ENCODE measurements at places on chromosomes 7 and 10.

GRCh38 chr10:28281726-28282315, 21.0 kb downstream of the MPP7 start:
- no peak for DNase-seq

GRCh38 chr10:120392245-120392644, 64.8 kb upstream of the PLPP4 start:
- no peak for DNase-seq

DNA sequence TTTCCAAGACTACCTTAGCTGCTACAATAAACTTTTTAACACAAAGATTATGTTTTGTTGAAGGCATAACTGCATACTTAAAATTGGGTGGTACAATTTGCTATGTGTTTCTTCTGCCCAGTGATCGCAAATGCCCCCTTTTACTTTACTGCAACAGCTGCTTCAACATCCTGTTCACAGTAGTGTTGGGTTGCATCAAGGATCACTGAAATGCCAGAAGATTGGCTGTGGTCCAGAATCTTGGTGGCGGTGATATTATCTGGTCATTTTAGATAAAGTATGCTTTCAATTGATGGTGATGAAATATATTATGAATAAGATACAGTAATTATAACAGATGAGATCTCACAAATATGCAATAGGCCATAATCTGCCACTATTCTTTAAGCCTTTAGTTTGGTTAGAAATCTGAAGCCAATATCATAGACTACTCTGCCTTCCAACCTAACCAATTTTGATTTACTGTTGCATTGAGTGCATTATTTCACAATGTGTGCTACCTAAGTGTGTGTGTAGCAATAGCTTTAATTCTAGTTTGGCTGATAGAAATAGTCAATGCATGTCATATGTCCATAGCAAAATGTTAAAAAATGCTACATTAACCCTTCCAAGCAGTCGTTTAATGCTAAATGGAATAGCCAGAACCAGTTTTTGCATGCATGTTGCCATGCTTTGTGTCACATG, 29.8 kb upstream of the ING3 start:
- DNase-seq, result no peak

DNA sequence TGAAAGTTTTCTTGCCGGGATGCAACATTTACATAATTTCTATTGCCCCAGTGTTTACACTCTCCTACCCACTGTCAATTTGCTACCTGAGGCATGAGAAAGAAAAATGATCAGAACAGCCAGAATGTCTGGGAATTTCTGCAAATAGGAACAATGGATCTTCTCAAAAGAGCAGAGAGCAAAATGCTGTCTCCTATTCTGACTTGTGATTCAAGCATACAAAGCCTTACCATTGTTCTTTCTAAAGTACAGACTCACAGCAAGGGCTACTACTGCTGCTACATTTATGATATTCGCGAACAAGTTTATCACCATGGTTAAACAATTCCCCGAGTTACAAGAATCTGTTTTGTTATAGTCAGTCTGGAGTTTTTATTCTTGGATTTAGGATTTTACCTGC, 329.9 kb upstream of the CELF2 start:
- no peak for DNase-seq

- no peak for DNase-seq
These were observed 173.5 kb downstream of the SEMA3E start for GRCh38 chr7:83475420-83475819.

- DNase-seq, result no peak
These were observed 62.7 kb downstream of the MAD1L1 start for GRCh38 chr7:2169923-2170575.

DNA sequence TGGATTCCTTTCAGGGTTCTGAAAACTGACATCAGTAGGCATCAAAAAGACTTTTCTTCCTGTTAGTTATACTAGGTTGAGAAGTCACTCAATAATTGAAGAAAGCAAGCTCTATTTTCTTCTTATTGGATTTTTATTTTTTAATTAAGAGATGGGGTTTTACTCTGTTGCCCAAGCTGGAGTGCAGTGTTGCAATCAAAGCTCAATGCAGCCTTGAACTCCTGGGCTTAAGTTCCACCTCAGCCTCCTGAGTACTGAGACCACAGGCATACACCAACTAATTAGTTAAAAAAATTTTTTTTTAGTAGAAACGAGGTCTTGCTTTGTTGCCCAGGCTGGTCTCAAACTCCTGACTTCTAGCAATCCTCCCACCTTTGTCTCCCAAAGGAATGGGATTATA, 28.0 kb downstream of the PIP4K2A start:
- no peak for DNase-seq

DNA sequence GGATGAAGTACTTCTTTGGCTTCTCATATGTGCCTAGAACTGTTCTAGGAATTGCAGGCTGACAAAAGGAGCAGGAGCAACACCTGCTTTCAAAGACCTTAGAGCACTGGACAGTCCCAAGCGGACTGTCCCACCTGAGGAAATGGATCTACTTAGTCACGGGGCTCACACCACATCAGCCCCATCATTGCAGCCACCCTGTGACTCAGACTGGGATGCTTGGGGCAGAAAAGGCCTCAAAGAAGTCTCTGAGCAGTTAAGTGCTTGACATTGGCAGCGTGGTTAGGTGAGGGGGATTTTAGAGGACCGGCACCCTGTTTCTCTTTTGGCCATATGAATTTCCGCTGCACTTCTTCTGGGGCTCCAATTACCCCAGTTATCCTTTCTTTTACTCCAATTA, 256.6 kb downstream of the USP6NL start:
- no peak for DNase-seq

DNA sequence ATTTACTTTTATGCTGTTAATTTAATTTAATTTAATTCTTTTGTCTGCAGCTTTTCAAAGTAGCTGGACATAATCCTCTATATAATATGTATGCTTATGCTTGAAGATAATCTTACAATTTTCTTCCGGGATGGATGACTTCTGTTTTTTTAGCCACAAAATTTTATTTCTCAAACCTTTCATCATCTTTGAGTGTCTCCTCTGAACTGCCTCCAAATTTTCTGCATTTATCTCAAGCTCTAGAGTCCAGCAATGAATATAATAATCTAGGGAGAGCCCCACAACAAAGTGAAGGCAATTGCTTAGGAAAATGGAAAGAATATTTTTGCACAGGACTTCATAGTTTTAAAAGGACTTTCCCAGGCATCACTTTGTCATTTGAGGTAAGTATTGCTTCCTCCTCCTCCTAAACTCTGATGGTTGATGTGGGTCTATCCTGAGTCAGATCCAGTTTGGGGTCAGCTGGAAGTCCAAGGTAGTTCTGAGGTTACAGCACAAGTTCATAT, 53.7 kb upstream of the FAM3C start:
- DNase-seq, result no peak

- DNase-seq, result no peak
These were observed 18.8 kb upstream of the ZNF273 start for GRCh38 chr7:64884085-64884912.

DNA sequence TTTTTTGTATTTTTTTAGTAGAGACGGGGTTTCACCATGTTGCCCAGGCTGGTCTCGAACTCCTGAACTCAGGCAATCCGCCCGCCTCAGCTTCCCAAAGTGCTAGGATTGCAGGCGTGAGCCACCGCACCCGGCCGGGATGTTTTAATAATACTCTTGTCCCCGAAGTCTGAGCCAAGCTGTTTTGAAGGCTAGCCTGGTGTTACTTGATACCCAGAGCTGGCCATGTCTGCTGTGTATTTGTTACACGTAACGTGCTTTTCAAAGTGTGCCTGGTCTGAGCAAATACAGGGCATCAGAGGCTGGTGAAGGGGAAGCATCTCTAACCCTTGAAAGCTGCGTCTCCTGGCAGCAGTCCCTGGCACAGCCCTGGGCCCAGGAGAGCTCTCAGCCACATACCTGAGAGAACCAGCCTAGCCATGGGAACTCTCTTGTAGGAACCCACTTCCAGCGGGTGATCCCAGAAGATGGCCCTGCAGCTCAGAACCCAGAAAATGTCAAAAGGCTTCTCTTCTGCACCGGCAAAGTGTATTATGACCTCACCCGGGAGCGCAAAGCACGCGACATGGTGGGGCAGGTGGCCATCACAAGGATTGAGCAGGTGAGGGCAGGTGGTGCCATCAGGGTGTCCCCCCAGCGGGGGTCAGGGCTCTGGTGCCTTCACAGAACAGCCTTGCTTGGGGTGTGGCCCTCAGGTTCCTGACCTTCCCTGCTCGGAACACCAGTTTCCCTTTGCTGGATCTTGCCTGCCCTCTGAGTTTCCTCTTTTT, 41.7 kb upstream of the ZMIZ2 start:
- DNase-seq, result no peak

GRCh38 chr10:108582387-108582786, 1340.9 kb downstream of the XPNPEP1 start:
- no peak for DNase-seq

- peak; percentile 30 for DNase-seq
These were observed 6.1 kb downstream of the GSTO2 start for GRCh38 chr10:104274762-104275721.

GRCh38 chr10:31587691-31588090, 268.7 kb downstream of the ZEB1 start:
- DNase-seq, result no peak

- no peak for DNase-seq
These were observed 18.7 kb upstream of the ITGA8 start for GRCh38 chr10:15738270-15738925.

- no peak for DNase-seq
These were observed 128.2 kb downstream of the SPAG6 start for GRCh38 chr10:22473459-22473858.

DNA sequence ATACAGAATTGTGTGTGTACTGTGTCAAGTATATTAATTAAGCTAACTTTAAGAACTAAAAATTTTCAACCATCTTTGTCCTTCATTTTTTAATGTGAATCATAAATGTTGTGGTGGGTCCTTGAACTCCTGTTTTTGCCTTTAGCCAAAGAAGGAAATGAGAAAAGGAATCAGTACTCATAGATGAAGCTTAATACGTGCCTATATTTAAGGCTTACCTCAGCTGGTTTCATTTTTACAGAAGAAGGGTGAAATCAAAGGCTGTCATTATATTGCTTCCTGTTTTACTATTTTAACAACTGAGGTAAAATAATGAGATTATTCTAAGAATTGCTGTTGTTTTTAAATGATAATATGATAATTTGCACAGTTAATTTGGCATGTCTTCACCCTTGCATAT, 6.3 kb upstream of the SNX13 start:
- DNase-seq, result peak; percentile 9

GRCh38 chr7:44983742-44984477, 5.1 kb upstream of the MYO1G start:
- no peak for DNase-seq

- no peak for DNase-seq
These were observed 615.9 kb upstream of the FOXK1 start for GRCh38 chr7:4066206-4066605.

DNA sequence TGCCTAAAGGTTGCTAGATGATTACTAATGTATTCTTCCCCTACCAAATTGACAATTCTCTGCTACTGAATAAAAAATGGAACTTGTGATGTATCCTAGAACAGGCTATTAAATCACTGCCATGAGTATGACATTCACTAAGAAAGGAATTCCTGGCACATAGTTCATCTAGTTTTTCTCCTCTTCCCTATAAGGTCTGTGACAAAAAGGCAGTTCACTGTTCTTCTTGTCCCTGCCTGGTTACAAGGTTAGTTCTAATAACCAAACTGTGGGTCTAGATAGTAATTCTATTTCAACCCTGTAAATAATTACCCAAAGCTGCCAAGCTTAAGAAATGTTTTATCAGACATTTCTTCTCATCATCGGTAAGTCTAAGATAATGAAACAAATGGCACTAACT, 245.6 kb downstream of the BICC1 start:
- DNase-seq, result no peak

GRCh38 chr10:77560471-77560870, 77.1 kb downstream of the KCNMA1 start:
- no peak for DNase-seq

- DNase-seq, result no peak
These were observed 91.5 kb upstream of the CALN1 start for GRCh38 chr7:72503644-72504043.

DNA sequence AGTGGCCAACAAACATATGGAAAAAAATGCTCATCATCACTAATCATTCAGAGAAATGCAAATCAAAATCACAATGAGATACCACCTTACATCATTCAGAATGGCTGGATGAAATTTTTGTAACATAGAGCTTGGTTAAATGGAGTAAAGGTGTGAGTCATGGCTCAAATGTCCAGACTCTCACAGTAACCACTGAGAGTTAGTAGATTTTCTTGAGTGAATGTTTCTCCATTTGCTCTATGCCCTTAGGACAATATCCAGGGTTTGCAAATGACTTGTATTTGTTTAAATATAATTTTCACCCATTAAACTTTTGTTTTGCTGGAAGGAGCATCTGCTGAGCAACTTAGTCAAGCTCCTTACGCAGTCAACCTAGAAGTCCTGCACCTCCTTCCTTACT, 967.2 kb downstream of the XPNPEP1 start:
- DNase-seq, result no peak

DNA sequence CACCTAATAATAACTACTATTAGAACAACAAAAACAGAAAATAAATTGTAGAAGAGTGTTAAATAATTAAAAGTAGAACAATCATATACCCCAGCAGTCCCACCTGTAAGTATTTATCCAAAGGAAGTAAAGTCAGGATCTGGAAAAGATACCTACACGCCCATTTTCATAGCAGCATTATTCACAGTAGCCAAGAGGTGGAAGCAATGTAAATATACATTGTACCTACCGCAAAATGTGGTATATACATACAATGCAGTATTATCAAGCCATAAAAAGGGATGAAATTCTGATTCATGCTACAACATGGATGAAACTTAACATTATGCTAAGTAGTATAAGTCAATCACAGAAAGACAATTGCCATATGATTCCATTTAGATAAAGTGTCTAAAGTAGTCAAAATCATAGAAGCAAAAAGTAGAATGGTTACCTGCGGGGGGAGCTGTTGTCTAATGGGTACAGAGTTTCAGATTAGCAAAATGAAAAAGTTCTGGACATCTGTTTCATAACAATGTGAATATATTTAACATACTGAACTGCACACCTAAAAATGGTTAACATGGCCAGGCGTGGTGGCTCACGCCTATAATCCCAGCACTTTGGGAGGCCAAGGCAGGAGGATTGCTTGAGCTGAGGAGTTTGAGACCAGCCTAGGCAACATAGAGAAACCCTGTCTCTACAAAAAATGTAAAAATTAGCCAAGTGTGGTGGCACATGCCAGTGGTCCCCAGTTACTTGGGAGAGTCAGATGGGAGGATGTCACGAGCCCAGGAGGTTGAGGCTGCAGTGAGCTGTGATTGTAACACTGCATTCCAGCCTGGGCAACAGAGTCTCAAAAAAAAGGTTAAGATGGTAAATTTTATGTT, 6.0 kb upstream of the TMED4 start:
- DNase-seq, result peak; percentile 53

- no peak for DNase-seq
These were observed 796 bp downstream of the CDK14 start for GRCh38 chr7:90596671-90597562.
